NK-92 treated with Interleukin-12 subunit alpha and Interleukin-12 subunit beta, amount 100 ng/mL, for 24 hours (cell line): ENCODE measurements at places on chromosomes 2 and 18.

GRCh38 chr2:225597911-225598310 lies 198.4 kb downstream of the NYAP2 start:
- no peak for DNase-seq

GRCh38 chr2:210591663-210592062 lies 35.3 kb downstream of the CPS1 start:
- no peak for DNase-seq

DNA sequence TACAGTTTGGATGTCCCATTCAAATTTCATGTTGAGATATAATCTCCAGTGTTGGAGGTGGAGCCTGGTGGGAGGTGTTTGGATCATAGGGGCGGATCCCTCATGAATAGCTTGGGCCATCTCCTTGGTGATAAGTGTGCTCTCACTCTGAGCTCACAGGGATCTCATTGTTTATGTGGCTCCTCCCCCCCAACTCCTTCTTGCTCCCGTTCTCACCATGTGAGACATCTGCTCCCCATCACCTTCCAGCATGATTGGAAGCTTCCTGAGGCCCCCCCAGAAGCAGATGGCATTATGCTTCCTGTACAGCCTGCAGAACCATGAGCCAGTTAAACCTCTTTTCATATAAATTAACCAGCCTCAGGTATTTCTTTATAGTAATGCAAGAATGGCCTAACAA lies 3.0 kb upstream of the INPP1 start:
- DNase-seq: no peak

DNA sequence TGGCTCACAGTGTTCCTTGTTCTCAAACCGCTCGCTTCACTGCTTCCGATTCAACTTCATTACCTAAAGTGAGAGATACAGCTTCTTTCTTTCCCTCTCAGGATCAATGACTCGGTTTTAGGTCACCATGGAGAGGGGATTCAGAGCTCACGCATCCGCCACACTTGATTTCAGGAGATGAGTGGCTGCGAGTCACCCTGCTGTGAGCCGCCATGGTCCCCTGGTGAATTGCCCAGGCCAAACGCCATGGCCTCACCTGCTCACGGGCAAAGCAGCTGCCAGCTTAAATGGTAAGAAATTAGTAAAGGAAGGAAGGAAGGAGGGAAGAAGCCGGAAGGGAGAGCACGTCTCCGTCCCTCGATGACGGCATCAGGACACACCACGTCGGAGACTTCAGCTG lies 60.5 kb downstream of the ADNP2 start:
- no peak for DNase-seq

GRCh38 chr18:79361766-79362522 lies 33.8 kb upstream of the NFATC1 start:
- DNase-seq: no peak

- DNase-seq: no peak
Observed at GRCh38 chr2:147100406-147101035, 744.3 kb upstream of the ACVR2A start.

DNA sequence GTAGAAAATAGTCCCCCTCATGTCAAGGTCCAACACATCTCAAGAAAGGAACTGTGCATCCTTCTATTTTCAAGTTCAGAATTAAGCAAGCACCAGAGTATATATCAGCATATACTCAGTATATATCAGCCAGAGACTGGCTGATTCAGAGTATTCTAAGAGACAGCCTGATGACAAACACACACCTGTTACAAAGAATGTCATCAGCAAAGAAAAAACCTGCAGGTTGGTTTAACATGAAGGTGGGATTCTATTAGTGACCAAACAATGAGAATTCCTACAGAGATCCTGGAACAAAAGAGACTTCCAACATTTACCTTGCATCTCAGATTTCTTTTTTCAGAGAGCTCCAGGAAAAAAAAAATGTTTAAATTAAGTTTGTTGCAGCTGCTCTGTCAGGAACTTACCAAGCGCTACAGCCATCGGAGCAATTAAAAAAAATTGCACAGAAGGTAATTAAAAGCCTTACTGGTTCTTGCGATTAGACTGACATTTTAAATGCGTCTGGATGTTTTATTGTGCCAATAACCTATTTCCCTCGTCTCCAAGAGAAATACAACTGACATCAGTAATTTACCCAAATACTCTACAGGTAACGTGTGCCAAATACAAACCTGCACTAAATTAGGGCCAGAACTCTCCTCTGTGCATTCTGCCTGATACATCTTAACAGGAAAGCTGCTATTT lies 218.1 kb downstream of the HNMT start:
- DNase-seq: no peak

DNA sequence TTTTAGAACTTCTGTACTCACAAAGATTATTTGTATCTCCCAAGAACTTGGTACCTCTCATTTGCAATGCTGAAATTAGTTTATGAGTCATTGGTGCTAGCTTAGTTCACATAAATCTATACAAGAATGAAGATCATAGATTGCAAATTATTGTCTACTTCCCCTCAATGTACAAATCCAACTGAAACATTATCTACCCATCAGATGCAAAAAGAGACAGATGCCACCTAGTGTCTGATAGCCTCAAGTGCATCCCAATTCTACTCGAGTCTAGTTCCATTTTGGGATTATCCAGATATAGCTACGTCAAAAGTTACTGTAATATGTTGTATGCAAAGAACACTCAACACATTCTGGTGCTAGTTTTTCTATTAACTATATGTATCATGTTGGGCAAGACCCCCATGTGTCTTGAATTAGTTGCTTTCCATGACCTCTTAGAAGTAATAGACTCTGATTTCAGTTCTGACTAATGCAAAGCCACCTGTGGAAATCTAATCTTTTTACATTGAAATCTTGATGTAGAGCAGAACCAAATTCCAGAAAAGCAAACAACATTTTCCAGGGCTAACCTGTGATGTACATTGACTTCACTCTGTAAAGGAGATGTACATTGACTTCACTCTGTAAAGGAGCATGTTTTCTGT lies 210.0 kb downstream of the RBM43 start:
- DNase-seq: no peak

DNA sequence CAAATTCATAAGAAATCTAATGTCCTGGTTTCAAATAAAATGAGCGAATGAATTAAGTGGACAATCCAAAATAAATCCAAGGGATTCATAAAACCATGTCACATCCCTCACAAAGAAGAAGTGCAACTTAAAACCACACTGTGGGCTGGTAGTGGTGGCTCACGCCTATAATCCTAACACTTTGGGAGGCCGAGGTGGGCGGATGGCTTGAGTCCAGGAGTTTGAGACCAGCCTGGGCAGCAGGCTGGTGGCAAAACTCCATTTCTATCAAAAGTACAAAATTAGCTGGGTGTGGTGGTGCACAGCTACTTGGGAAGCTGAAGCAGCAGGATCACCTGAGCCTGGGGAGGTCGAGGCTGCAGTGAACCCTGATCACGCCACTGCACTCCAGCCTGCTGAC lies 25.4 kb downstream of the FAM98A start:
- DNase-seq: no peak

DNA sequence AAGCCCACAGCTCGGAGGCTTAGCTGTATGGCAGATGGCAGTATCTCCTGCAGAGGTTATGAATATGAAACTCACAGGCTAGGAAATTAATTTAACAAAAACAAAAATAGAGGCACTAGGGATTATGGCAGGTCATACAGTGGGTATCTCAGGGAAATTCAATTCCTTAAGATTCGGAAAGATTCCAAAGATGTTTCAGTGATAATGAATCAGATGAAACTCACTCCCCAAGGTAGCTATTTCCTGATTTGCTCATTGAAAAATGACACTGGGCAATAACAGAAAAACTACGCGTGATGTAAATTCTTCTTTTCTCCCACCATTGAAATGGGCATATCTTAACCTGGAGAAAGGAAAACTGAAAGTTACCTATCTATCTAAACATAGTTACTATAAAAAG lies 414.1 kb downstream of the STK39 start:
- DNase-seq: no peak

DNA sequence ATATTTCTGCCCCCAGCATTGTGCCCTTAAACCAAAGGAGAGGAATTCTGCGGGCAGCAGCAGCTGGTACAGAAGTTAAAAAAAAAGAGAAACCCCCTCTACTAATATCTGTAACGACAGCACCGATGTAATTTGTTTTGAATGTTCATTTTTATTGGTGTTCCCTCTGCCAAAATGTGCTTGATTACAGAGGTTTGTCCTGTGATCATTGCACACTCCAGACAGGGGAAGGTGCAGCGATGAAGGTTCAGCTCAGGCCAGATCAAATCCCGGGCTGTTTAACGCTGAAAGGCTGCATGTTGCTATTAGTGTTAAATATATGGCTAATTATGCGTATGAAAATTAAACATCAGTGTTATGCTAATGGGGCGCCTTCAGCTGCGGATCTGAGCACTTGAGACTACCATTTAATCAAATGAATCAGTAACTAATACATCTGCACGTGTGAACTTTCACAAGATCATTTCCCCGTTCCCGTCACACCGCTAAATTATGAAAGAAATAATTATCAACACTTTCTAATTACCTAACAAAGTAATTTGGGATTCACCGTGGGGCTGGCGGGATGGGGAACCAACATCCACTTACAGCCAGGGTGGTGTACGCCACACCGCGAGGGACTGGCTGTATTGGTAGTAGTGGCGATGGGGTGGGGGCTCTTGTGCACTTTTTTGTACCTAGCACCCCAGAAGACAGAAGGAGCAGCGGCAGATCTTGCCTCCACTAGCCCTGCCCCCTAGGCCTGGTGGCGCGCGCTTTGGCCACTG lies 1.5 kb upstream of the DLX1 start:
- DNase-seq: no peak

DNA sequence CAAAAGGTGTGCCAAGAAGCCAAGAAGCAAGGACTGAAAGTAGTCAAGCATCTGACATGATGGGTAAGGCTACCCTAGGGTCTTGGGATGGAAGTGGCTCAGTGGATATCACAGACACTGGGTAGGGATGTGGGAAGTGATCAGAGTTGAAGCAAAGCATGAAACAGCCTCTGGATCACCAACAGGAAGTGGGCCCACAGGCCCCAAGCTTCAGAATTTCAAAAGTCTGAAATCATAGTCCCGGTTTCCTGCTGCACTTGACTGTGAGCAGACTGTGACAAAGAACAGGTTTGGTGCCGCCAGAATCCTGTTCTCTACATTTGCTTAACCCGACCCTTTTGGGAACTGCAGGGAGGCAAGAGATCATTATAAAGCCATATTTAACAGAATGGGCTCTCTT lies 57.4 kb downstream of the SP100 start:
- DNase-seq: no peak

DNA sequence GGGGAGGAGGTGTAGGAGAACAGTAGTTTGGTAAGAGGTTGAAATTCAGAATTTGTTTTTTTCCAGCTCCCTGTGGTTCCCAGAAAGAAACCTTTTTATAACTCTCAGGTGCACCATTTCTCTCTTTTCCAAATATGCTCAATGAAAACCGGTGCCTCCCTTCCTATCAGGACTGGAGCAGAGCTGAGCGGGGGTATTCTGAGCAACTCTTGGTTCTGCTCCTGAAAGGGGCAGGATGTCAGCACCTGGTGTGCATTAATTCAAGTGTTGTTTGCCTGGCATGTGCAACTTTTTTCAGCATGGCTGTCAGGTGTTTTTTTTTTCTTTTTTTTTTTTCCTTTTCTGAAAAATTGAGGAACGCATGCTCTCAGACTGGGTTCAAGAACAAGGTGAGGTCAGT lies 74.1 kb downstream of the MAPK4 start:
- no peak for DNase-seq

- no peak for DNase-seq
Observed at GRCh38 chr2:241188361-241189092, at the start of gene ANO7. Gene ANO7 (plus strand): TSS chr2:241188677. CDS start chr2:241190064, 1,387 bp downstream.

GRCh38 chr2:28716265-28716865 lies 35.3 kb upstream of the PPP1CB start:
- DNase-seq: no peak

DNA sequence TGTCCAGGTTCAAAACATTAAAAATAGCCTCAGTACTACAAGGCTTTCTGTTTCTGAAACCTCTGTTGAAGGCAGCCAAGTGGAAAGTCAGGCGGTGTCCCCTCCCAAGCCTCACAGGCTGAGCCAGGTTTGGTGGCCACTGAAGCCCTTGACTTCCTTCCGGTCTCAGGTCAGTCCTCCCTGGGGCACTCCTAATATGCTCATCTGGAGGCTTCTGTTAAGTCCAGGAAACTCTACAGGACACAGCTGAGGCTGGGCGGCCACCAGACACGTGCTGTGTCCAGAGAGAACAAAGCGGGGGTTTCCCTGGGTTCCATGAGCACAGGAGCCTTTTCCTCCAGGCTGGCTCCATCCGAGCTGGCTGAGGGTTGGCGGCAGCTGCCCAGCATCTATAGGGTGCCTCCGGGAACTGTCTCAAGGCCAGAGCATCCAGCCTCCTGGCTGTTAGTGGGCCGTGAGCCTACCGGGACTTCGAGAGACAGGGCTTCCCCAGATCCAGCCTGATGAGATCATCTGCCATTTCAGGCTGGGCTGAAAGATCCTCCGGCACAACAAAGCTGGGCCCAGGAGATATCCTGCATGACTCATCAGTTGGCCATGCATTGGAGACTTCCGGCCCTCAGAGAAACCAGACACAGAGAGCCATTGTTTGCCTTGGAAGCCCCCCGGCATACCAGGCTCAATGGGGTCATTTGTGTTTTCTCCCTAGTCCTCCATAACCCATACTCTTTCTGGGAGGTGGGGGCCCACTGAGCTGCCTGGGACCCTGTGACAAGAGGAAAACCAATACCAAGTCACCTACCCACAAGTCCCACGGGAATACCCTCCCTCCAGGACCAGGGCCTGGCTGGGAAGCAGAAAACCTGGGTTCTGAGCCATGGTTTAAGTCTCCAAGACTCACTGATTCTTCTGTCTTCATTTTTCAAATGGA lies 71.7 kb downstream of the HS1BP3 start:
- DNase-seq: no peak

- DNase-seq: no peak
Observed at GRCh38 chr2:68700560-68700959, 34.1 kb upstream of the ARHGAP25 start.

DNA sequence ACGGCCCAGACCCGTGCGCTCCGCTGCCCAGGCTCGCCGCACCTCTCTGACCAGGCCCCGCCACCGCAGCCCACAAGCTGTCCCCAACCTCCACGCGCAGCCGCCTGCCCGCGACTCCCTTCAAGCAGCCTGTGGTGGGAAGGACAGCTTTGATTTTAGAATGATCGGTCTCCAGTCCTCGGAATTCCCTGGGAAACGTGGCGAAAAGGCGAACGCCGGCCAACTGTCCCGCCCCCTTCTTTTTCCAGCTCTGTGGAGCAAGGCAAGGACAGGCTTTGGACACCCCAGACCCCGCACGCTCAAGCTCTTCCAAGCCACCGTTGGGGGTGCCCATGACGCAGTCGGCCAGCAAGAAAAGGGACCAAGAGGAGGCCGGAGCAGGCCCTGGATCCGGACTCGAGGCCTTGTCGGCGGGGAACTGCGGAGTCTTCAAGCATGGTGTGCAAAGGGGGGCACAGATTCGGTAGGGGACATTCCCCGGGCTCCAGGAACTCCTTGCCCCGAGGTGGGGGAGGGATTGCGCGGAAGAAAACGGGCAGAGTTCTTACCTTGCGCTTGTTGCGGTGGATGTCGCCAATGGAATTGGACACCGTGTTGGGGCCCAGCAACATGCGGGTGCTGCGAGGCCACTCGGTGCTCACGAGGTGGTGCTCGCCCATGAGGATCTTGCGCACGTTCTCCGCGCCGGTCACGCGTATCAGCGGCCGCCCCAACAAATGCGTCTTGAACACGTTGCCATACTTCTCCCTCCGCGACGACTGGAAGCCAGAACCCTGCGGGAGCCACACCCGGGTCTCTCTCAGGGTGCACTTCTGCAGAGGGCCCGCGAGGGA lies 4.0 kb downstream of the CYP26B1 start:
- DNase-seq: no peak

GRCh38 chr2:71604726-71605120 lies 151.4 kb downstream of the DYSF start:
- DNase-seq: no peak
